Posterior cingulate gyrus (tissue), 11 donors: ENCODE measurements at places on chromosomes 12 and 14.

- no peak for DNase-seq
These were observed 646.9 kb upstream of the TMEM132C start for GRCh38 chr12:127619869-127620734.

DNA sequence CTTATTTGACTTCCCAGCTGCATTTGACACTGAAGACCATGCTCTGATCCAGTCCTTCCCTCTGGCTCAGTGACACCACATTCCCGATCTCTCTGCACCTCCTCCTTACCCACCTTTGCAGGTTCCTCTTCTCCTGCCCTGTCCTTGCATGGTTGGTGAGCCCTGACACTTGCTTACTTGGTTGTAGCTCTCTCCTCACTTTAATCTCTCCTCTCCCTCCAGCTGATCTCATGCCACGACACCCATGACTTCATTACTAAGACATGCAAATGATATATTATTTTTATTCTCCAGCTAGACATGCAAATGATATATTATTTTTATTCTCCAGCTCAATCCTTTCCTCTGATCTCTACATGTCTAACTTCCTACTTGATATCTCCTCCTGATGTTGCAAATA, at the start of gene SERPINA9:
Gene SERPINA9, minus strand, starts transcription at position 175 of the 400 bp plus-strand sequence. CDS start 6,357 bp downstream, outside the sequence.
- no peak for DNase-seq

GRCh38 chr12:113762155-113762881, 203.8 kb downstream of the RBM19 start:
- DNase-seq: no peak

DNA sequence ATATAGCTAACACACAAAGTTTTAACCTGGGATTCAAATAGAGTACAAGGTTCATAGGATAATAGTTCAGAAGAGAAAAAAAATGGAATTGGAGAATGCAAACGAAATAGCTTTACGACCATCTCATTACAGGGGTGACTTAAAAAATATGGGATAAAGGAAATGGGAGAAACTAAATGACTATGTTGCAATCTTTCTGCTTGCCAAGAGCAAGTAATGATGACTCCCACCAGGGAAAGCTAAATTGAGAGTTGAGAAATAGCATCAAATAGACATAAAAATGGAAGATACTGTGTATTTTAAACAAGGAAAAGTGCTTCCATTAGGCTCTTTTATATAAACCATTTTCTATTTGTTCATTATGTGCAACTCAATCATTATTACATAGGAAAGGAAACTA, 155.7 kb upstream of the ATXN7L3B start:
- no peak for DNase-seq

GRCh38 chr12:133135747-133136146, 5.3 kb downstream of the ZNF10 start:
- DNase-seq: no peak

- peak; percentile 96 for DNase-seq
These were observed at the start of gene UNC79 for GRCh38 chr14:93430315-93431035. TSS of gene UNC79 (plus strand) at chr14:93430939. CDS start at chr14:93431030, 91 bp downstream.

GRCh38 chr12:84911271-84912197, 1.1 kb downstream of the SLC6A15 start:
- peak; percentile 76 for DNase-seq

DNA sequence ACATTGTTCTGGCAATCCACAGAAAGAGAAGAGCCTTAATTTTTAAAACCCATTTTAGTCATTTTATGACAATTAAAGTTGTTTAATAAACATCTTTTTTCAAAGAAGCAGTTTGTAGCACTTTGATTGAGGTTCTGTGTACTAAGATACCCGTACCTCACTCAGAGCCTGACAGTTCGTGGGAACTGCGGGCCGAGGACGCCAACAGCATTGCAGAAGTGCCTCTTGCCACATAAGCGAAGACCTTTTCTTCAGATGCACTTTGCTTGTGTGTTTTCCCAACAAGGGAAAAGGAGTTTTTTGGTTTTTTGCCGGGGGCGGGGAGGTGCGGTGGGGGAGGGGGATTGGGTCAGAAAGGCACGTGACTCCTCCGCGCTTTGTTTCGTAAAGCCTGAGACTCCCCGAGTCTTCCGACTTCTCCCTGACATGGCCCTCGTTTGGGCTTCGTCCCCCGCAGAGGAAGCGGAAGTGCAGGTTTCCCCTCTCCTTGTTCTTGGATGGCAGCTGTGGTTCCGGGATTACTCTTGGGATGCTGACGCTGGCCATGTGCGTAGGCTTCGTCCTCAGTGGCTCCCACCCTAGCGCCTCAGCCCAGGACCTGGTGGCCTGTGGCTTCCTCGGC, 70.8 kb downstream of the WDR20 start:
- peak; percentile 60 for DNase-seq

- no peak for DNase-seq
These were observed 161.4 kb upstream of the DIO3 start for GRCh38 chr14:101399737-101400517.

GRCh38 chr12:70190262-70191010, 52.8 kb upstream of the CNOT2 start:
- DNase-seq: no peak

- DNase-seq: no peak
These were observed 30.8 kb downstream of the XRCC3 start for GRCh38 chr14:103684471-103684870.

DNA sequence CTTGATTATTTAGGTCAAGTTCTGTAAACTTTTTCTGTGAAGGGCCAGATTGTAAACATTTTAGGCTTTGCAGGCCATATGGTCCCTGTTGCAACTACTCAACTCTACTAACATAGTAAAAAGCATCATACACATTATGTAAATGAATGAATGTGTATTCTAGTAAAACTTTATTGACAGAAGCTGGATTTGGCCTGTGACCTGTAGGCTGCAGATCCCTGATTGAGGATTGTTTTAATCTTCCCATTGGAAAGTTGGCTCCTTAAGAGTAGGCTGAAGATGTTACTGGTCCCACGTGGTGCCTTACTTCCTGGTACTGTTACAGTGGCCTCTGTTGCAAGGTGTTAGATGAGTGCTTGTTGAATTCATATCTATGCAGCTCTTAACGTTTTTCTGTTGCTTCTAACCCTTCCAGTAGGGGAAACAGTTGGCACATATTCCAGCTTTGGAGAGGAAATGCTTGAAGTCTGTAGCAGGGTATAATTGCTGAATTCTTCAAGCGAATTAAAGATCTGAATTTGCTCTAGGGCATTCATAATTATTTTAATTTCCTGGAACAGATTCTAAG, 133.6 kb upstream of the DNM1L start:
- no peak for DNase-seq

- DNase-seq: no peak
These were observed 449.1 kb upstream of the SOX5 start for GRCh38 chr12:24398605-24399004.

DNA sequence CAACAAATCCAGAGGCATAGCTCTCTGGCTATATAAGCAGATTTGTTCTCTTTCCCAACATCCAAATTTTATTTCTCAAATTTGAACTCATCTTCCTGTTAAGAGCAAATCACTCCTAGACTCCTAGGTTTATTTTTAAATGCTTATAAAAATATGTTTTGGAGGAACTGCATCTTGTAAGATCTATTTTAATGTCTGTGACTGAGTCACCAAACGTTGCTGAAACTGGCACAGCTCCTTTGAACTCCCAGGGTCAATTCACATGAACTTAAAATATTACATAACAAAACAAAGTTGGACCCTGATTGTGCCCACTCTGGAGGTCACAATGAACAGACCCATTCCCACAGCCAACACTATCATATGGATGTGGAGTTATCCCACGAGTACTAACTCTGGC, 23.9 kb downstream of the ANAPC7 start:
- no peak for DNase-seq
